Posterior vena cava (tissue), 2 donors: ENCODE measurements at places on chromosomes 7 and 10. TPM values are rescaled to one million over a fixed set of nuclear protein-coding genes. Genes with fewer than 3 reads are reported as not detected.
A peak's percentile ranks its signal among the peaks of the same experiment; 100 is the strongest.

ENKUR gene
- total RNA-seq: not detected

DNA sequence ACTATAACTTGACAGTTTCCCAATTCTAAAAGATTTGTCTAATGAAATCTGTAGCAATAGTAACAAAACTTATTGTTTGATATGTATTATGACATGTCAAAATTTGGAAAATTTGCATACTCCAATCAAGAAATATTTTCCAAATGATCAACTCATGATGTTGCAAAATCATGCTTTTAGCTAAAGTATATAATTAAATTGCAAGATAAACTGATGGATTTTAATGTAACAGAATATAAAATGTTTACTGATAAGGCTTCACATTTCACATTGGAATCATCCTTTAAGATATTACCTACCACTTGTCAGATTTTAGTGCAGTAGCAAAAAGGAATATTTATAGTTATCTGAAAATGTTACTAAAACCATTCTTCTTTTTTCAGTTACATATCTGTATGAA, 421.9 kb upstream of the SEMA3D start:
- DNase-seq: no peak

ODAD2 gene
- total RNA-seq: 2.9 TPM

DNA sequence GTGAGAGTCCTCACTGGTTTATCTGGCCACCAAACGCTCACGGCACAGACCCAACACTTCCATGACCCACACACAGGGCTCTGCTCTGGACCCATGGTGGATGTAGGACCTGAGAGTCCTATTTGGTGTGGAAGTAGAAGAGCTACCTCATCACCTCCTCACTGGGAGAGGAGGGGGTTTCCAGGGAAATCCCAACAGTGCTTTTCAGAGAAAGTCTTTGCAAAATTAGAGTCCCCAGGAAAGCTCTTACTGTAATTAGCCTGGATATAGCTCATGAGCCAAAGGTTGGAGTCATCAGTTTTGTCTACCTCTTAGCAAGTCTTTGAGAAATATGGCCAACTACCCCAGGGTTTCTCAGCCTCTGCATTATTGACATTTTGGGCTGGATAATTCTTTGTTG, 34.7 kb upstream of the TARP start:
- DNase-seq: no peak

GRCh38 chr7:23012908-23013714, 819 bp downstream of the HYCC1 start:
- DNase-seq: peak; percentile 86

LIPF gene
- not detected for total RNA-seq

DNA sequence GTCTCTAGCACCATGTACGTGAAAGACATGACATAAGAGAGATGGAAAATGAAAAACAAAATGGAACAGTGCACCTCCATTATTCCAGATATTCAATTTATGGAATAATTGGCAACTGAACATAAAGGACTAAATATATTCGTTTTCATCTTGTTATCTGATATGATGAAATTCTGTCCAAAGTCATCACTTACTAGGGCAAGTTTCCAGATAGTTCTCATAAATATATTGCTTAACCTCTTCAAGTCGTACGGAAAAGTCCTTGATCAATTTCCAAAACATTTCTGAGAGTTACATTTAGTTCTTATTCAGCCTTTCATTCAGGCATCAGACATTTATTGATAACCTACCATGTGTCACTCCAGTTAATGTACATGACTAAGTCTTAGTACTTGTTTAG, 185.2 kb downstream of the HGF start:
- no peak for DNase-seq

GIMAP2 gene
- 8.3 TPM for total RNA-seq
